ENCODE measurements at places on chromosomes 4 and X. TPM values are rescaled to one million over a fixed set of nuclear protein-coding genes. Genes with fewer than 3 reads are reported as not detected.

Gene SORCS2
- 1.3 TPM for total RNA-seq

Gene MAGEB2
- not detected for total RNA-seq

Gene F11
- total RNA-seq = not detected

Gene USP26
- total RNA-seq = not detected

Gene RNF150
- 19.7 TPM for total RNA-seq

Gene SPANXB1
- total RNA-seq = not detected
